Liver (tissue), 10 donors: ENCODE measurements at places on chromosomes 12 and 14. TPM values are rescaled to one million over a fixed set of nuclear protein-coding genes. Genes with fewer than 3 reads are reported as not detected.

DNA sequence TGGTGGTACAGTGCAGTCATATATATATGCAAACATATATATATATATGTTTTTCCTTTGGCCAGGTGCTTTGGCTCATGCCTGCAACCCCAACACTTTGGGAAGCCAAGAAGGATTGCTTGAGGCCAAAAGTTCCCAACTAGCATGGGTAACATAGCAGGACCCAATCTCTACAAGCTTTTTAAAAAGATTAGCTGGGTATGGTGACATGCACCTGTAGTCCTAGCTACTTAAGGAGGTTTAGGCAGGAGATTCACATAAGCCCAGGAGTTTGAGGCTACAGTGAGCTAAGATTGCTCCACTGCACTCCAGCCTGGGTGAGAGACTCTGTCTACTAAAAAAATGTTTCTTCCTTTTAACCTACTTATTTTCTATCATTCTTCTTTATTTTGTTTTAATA lies 10.2 kb downstream of the PZP start:
- no peak for DNase-seq

- no peak for DNase-seq
Observed at GRCh38 chr12:77049767-77050353, 15.5 kb downstream of the E2F7 start.

- peak; percentile 22 for DNase-seq
Observed at GRCh38 chr14:104265918-104266630, 127.7 kb downstream of the KIF26A start.

TROAP gene
- 0.97 TPM for polyA plus RNA-seq

GRCh38 chr12:66044731-66045130 lies 85.8 kb downstream of the LLPH start:
- no peak for DNase-seq

PTPRB gene
- 6.3 TPM for polyA plus RNA-seq

- DNase-seq: no peak
Observed at GRCh38 chr14:68854421-68854820, 61.6 kb upstream of the ZFP36L1 start.

DNA sequence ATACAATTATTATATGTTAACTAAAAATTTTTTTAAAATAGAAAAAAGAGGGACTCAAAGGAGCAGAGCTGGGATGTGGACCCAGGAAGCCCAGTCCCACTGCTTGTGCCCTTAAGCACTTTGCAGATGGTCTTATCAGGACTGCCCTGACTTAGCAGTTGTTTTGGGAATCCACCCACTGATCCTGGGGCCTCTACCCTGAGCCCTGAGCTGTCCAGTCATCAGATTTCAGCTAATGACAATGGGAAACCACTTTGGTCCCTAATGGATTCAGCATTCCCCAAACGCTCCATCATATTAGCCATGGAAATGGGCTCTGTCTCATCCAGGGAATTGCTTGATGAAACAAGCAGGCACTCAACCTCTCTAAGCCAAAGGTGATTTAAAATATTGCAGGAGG lies 22.5 kb upstream of the WSCD2 start:
- no peak for DNase-seq

LRTM2 gene
- not detected for polyA plus RNA-seq

DNA sequence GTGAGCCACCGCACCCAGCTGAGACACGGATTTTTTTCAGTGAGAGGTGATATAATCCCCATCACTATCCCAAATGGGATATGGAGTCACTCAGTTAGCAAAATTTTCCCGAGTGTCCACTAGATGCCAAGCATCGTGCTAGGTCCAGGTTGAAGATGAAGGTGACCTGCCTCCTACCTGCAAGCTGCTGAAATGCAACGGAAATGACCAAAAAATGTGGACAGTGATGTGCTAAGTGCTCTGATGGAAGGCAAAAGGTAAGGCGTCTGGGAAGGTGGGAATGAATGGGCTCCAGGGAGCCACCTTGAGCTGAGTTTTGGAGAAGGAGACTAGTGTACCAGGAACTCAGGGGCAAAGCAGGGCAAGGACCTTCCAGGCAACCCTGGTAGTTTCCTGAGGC lies 64.6 kb downstream of the CALM1 start:
- no peak for DNase-seq

GRCh38 chr12:52727037-52727436 lies 23.7 kb upstream of the KRT77 start:
- DNase-seq: no peak

LAG3 gene
- 0.53 TPM for polyA plus RNA-seq

GRCh38 chr12:120429368-120429767 lies 8.5 kb upstream of the COX6A1 start:
- DNase-seq: no peak

SENP1 gene
- 1.4 TPM for polyA plus RNA-seq

ANKRD33 gene
- polyA plus RNA-seq: not detected

RASAL1 gene
- 0.20 TPM for polyA plus RNA-seq

RTN1 gene
- polyA plus RNA-seq: 0.42 TPM

- DNase-seq: no peak
Observed at GRCh38 chr14:49882826-49883694, 9.8 kb upstream of the ARF6 start.

DNA sequence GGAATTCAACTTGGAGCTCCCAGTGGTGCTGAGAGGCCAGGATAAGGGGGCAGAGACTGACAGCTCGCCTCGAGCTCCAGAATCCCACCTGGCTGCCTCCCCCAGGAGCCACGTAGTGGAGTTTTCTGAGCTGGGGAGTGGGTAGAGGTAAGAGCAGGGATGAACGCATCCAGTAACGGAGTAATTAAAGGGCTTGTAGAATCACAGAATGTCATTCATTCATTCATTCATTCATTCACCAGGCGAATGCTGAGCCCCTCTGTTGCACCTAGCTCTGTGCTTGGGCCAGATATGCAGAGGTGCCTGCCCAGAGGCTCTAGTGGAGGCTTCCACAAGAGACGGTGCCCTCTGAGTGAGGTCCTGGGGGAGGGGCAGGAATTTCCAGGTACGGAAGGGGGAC lies 8.1 kb downstream of the FAM181A start:
- no peak for DNase-seq

- DNase-seq: no peak
Observed at GRCh38 chr14:36619131-36619530, 36.7 kb upstream of the NKX2-8 start.

GRCh38 chr12:113180333-113180732 lies 4.9 kb downstream of the DDX54 start:
- DNase-seq: no peak

DNA sequence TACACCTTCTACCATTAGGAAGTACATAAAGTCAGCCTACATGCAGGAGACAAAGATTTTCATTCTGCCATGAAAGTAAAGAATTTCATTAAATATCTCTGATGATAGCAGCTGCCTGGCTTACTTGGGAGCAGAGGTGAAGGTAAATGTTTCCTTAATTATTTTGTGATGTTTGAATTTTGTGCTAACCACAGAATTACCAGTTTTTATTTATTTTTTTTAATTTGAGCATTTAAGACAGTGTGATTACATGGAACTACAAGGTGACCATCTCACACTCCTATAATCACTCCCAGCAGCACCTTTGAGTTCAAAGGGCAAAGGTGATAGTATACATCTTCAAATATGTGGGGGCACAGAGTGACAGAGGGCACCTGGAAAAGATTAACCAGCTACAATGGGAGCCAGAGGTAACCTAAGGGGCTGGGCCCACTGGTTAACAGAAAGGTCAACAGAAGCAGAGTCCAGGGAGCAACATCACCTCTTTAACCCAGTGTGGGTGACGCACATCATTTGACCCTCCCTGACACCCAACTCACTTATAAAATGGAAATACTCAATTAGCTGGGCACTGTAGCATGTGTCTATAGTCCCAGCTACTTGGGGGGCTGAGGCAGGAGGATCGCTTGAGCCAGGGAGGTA lies 65.0 kb downstream of the GCH1 start:
- DNase-seq: peak; percentile 50

BEGAIN gene
- polyA plus RNA-seq: 0.11 TPM

- DNase-seq: no peak
Observed at GRCh38 chr12:544142-544541, 84.4 kb downstream of the B4GALNT3 start.

GRCh38 chr12:11134305-11134704 lies at the start of gene TAS2R30:
Gene TAS2R30, minus strand, starts transcription at chr12:11134644. Its CDS starts 400 bp downstream, at chr12:11134244.
- DNase-seq: no peak

PRPH gene
- not detected for polyA plus RNA-seq

PLCZ1 gene
- polyA plus RNA-seq: not detected

- DNase-seq: no peak
Observed at GRCh38 chr14:79369359-79370332, 841.7 kb downstream of the DIO2 start.

DNA sequence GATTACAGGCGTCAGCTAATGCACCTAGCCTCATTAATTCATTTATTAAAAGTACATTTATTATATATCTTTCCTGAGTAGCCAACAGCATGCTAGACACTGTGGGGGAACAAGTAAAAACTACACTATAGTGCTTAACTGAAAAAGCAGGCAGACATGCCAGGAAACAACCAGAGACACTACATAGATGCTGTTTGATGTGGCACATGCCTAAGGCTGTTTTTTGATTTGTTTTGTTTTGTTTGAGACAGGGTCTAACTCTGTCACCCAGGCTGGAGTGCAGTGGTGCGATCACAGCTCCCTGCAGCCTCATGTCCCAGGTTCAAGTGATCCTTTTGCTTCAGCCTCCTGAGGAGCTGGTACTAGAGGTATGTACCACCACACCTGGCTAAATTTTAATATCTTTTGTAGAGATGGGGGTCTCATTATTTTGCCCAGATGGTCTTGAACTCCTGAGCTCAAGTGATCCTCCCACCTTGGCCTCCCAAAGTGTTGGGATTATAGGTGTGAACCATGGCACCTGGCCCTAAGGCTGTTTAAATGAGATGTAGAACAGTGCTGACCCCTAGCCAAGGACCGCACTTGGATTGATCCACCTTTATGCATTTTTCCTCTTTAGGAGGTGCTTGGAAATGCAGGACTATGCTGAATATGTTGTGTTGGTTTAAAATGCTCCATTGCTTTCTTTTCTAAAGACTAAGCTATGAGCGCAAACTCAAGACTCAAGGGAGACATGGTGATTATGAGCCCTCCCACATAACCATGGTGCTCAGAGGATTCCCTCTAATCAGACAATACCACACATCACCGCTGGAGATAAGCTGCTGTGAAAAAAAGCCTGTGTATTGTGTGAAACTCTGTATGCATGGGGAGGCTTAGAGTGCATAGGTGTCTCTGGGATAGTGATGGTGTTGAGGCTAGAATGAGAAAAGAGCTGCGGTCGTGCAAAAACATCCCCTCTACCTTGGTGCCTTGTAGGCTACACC lies 10.5 kb upstream of the C14orf93 start:
- DNase-seq: no peak

- no peak for DNase-seq
Observed at GRCh38 chr12:131478468-131478867, 232.4 kb upstream of the SFSWAP start.

KRT1 gene
- 0.14 TPM for polyA plus RNA-seq

GRCh38 chr12:80099259-80099658 lies at the start of gene OTOGL:
Gene OTOGL, plus strand, starts transcription at chr12:80099537. Its CDS starts 109,895 bp downstream, at chr12:80209432.
- DNase-seq: no peak

DNA sequence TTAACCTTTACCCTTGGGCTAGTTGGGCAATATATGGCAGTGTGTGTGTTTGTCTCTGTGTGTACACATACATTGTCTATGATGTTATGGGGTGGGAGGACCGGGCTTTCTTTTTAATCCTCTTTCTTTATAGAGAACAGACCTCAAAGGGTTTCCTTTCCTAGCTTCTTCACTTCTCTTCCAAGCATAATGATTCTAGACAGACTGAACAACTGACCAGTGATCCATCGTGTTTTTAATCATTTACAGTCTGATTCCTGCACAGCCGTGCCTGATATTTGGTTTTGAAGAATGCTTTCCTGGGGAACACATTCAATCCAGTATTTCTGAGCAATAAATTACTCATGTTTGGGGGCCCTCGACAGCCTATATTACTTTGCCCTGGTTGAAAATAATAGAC lies 481.1 kb upstream of the DCN start:
- no peak for DNase-seq

EPYC gene
- polyA plus RNA-seq: not detected

GUCY2C gene
- not detected for polyA plus RNA-seq

DNA sequence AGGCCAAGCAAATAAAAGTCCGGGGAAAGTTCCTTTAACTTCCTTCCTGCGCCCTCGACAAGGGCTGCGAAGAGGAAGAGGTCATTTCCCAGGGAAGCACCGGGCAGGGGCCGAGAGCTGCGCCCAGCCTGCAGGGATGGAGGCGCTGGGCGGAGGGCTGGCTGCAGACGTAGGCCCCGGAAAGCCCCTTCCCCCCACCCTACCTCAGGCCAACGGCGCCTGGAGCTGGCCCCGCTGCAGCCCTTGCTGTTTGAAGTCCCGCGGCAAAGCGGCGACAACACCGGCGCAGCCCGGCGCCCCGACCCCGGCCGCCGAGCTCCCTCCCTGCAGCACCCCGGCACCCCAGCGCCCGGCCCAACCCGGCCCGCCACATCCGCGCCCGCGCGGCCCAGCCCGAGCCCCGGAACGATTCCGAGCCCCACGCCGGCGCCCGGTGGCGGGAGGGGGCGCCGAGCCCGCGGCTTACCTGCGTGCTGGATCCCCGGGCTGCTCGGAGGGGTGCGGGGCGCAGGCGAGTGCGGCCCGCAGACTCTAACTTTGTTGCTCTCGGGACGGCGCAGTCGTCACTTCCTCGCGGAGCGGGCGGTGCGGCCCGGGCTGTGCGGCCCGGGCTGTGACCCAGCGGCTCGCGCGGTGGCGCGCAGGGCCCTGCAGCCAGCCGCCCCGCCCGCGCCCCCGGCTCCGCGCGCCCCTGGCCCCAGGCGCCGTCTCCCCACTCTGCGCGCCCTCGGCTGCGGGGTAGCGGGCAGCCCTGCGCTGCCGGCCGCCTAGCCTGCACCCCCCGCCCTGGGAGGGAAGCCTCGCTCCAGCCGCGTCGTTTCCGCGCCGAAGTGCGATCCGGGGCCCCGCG lies 64.8 kb upstream of the PTGR2 start:
- DNase-seq: peak; percentile 76

GLIPR1L1 gene
- not detected for polyA plus RNA-seq
